NCI-H460 (cell line): ENCODE measurements at places on chromosomes 5 and 9. TPM values are rescaled to one million over a fixed set of nuclear protein-coding genes. Genes with fewer than 3 reads are reported as not detected.

Gene DNAJC21
- total RNA-seq = 39.3 and 42.9 TPM in 2 replicates

Gene AGXT2
- total RNA-seq = not detected in 2 replicates

Gene SLC6A3
- not detected in 2 replicates for total RNA-seq

Gene CDH9
- not detected in 2 replicates for total RNA-seq

Gene AFAP1L1
- 1.4 and 2.3 TPM in 2 replicates for total RNA-seq

Gene ATOSB
- total RNA-seq = 9.6 and 10.6 TPM in 2 replicates

Gene ANKDD1B
- total RNA-seq = 0.17 TPM in 1 of 2 replicates, not detected in the other

Gene CCNI2
- not detected in 2 replicates for total RNA-seq

Gene ADGRV1
- 1.8 TPM in 2 replicates for total RNA-seq

Gene PDE8B
- 1.5 and 1.9 TPM in 2 replicates for total RNA-seq

Gene AIF1L
- 4.2 and 5.0 TPM in 2 replicates for total RNA-seq

Gene MLANA
- total RNA-seq = not detected in 2 replicates
